ENCODE measurements at places on chromosomes 4 and X.

- DNase-seq = no peak
Observed at GRCh38 chrX:67523002-67523681, 20.7 kb upstream of the AR start.

DNA sequence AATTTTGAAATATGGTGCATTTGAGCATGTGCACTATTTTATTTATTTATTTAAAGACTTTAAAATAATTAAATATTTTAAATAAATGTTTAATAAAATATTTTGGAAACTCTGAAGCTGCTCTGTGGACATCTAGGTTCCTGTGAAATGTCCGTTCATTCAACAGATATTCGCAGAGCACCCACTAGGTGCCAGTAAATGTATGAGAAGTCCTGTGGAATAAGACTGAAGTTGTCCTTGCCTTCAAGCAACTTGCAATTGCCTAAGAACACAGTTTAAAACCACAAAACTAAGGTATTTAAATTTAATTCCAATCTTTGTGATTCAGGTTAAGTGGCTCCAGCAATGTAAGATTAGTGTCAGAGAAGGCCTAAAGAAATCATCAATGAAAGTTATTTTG lies 306.7 kb downstream of the GBA3 start:
- DNase-seq = no peak

- DNase-seq = no peak
Observed at GRCh38 chr4:176185051-176185450, 10.3 kb downstream of the SPATA4 start.

DNA sequence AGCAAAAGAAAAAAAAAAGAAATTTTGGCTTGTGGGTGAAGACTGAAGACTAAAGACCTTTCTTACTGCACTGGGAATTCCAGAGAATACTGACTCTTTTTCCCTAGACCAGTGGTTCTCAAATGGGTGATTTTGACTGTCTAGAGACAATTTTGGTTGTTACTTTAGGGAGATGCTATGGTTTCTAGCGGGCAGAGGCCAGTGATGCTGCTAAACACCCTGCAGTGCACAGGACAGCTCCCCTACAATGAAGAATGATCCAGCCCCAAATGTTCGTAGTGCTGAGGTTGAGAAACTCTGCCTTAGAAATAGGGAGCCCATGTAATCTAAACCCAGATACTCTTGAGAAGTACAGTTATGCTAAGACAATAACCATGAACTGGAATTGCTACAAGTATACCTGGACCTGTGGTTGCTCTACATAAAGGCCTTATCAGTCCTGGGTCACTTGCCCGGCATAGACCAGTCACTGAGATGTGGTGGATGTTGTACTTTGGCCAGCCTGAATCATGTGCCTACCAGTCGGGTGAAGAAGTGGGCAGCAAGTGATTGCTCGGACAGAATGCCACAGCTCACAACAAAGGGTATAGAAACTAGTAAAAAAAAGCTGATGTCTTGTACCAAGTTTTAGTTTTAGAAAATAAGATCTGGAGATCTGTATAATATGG lies 16.0 kb downstream of the ARHGAP10 start:
- DNase-seq = no peak

DNA sequence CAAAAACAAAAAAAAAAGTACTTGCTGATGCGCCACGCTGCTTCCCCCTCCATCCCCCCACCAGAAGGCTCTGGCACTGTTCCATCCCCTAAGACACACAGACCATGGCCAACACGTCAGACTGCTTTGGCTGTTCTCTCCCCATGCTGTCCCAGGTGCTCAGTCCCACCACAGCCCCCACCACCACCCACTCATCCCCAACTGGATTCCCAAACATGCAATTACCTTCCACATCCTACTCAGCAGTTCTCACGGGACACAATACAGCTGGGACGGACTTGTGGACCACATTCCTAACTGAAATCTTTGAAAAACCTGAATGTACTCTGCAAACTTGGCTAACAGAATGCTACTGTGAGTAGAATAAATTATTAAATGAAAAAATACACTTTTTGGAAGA lies 8.6 kb downstream of the FAT1 start:
- DNase-seq = no peak

GRCh38 chr4:150135134-150135772 lies 57.0 kb downstream of the DCLK2 start:
- DNase-seq = no peak

DNA sequence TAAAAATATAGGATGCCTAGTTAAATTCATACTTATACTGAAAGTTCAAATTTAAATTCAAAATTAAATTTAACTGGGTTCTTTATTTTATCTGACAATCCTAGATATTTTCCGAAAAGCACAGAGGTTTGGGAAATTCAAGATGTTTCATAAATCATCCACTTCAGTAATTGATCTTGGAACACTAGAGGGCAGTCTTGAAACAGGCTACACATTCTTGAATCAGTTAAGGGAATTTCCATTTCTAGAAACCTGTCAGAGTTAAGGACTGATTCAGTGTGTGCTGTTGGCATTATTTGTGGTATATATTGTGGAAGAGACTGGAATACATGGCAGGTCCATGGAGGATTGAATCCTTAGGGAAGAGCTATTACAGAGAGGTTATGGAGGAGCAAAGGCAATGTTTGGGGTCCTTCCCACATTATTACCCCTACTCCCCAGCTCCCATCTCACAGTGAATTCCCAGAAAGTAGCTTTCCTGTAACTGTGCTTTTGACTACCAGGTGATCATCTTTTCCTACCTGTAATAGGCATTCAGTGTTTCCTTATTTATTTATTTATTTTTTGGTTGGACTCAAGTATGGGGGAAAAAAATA lies 92.9 kb downstream of the EGF start:
- peak; percentile 52 for DNase-seq

GRCh38 chr4:168433571-168433970 lies 46.7 kb downstream of the DDX60L start:
- no peak for DNase-seq

DNA sequence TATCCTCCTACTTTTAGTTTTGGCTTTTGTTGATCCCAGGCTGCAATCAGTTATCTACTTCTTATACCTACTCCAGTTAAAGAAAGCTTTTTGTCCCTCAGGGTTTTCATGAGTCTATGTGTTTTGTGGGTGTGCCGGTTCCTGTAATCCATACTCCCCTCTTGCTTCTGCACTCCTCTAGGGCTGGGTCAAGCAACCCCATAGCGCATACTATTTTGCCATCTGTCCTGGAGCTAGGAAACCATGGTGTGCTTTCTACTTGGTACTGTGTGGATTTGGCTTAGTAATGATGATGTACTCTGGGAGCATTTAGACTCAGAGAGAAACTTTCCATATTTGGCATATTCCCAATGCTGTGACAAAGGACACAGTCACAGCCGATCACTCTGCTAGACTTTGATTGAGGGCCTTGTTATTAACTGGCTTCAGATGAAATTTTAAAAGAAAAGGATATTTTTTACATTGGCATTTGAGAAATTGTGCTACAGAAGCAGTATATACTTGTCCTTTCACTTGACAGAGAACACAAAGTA lies 86.1 kb upstream of the GRXCR1 start:
- DNase-seq = no peak

DNA sequence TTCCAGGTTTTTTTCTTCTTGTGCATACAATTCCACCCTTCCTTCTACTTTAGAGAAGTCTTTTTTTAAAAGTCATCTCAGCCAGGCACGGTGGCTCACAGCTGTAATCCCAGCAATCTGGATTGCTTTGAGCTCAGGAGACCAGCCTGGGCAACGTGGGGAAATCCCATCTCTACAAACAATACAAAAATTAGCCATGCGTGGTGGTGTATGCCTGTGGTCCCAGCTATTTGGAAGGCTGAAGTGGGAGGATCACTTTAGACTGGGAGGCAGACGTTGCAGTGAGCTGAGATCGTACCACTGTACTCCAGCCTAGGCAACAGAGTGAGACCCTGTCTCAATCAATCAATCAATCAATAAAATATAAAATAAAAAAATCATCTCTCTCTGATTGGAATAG lies 14.8 kb downstream of the ELOVL6 start:
- DNase-seq = no peak

GRCh38 chrX:155577682-155578081 lies 35.1 kb downstream of the TMLHE start:
- DNase-seq = no peak

GRCh38 chrX:153060095-153060445 lies 3.8 kb downstream of the PNMA3 start:
- no peak for DNase-seq

DNA sequence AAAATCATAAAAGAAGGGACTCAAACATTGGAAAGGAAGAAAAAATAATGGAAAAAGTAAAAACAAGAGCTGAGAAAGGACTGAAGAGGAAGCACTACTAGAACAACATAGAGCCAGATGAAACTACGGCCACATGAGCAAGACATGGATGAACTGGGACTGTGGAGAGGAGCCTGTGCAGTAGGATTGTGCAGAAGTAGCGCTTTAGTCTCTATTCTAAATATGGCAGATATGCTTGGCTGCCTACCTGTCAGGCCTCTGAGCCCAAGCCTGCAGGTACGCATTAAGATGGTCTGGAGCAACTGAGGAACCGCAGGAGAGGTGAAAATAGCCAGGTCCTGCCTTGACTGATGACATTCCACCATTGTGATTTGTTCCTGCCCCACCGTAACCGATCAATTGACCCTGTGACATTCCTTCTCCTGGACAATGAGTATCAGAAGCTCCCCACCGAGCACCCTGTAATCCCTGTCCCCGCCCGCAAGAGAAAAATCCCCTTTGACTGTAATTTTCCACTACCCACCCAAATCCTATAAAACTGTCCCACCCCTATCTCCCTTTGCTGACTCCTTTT lies 154.3 kb downstream of the CAMK2D start:
- no peak for DNase-seq

DNA sequence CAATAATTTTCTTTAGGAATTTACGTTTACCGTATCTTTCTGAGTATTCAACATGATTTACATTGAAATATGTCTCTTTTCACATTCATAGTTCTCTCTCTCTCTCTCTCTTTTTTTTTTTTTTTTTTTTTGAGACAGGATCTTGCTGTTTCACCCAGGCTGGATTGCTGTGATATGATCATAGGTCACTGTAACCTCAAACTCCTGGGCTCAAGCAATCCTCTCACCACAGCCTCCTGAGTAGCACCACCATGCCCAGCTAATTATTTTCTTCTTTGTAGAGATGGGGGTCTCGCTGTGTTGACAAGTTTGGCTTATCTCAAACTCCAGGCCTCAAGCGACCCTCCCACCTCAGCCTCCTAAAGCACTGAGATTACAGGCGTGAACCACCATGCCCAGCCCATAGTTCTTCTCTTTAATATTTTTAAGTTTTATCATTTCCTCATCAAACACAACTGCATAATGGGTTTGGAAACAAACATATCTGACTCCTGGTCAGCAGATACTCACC lies 9.8 kb downstream of the SRP72 start:
- DNase-seq = no peak

GRCh38 chr4:27684610-27685011 lies 824.0 kb downstream of the STIM2 start:
- DNase-seq = peak; percentile 79

DNA sequence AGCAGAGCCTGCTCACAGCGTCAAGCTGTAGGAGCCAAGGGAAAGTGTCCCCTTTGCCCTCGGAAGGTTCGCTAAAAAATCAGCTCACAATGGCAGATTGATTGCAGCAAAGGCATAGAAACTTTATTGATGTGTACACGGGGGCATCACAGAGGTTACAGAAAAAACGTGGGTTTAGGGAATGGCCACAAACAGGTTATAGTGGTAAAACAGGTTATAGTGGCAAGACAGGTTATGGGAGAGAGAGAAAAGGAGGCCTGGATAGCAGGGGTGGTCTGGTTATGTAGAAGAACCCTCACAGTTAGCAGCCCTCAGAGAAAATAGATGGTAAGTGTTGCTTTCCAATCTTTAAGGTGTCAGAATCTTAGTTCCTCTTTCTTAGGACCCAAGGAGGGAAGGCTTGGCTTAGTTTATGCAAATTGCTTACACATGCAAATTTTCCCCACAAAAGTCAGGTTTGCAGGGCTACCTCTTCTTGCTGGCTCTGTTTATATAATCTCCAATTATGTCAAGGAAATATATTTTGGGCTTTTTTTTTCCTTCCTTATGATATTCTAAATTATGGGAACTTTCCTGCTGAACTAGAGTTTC lies 113.7 kb downstream of the BMP15 start:
- DNase-seq = no peak

DNA sequence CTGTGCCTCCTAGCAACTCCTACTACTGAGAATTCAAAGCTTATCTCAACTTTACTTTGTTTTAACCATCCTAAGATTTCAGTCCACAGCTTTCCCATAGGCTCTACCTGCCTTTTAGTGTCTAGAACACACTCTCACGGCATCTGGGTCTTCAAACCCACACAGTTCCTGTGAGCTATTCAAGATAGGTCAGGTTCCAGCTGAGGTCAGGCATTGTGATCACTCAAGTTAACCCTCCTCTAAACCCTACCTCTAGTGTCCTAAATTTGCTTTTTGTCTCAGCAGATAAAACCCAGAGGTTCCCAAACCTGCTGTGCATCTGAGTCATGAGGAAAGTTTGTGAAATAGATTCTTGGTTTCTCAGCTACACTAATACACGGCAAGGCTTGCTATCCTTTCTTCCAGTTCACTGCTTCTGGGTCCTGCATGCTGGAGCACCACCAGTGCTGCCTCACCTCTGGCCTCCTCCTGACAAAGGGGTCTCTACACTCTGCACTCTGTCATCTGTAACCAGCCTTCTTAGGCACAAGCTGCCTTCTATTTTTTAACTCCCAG lies 324.6 kb upstream of the MAGEB2 start:
- no peak for DNase-seq

DNA sequence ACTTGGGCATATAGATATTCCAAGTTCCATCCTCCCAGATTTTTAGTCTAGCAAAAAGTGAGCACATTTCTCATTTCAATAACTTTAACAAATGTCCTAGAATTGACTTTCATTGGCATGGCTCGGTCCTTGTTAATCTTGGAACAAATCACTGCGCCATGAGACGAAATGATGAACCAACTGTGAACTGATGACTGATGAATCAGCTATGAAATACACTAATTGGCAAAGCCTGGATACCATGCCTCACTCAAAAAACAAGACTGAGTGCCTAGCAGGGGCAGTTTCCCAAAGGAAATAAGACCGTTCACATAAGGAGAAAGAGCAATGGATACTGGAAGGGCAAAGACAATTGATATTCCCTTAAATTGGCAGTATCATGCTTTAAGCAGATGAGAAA lies 248.6 kb upstream of the VEGFC start:
- DNase-seq = no peak

GRCh38 chr4:152925851-152926250 lies 10.3 kb upstream of the FHDC1 start:
- no peak for DNase-seq

- no peak for DNase-seq
Observed at GRCh38 chrX:120463241-120463640, 5.9 kb downstream of the LAMP2 start.

GRCh38 chr4:151227731-151228130 lies 49.2 kb upstream of the PRSS48 start:
- no peak for DNase-seq

- DNase-seq = no peak
Observed at GRCh38 chrX:73839152-73839551, 276.2 kb downstream of the CHIC1 start.

DNA sequence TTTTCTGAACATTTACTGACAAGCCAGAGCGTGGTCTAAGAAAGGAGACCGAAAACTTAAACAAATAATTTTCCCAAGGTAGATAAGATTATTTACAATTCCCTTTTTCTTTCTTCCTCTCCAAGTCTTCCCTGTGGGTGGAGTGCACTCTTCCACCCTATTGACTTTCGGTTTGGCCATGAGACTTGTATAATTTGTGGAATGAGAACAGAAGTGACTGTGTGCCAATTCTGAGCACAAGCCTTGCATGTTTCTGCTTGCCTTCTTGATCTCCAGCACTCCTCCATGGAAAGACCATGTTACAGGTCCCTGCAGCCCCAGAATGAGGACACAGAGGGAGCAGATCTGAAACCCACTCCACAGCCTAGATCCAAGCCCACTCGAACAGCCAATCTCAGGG lies 150.0 kb upstream of the HPGD start:
- DNase-seq = no peak

Measured in COR-L47 (cell line).